ENCODE measurements at places on chromosomes 6 and 20.

- DNase-seq, result no peak
Observed at GRCh38 chr6:156955494-156956183, 178.5 kb downstream of the ARID1B start.

- no peak for DNase-seq
Observed at GRCh38 chr6:21816231-21816630, 222.7 kb downstream of the SOX4 start.

DNA sequence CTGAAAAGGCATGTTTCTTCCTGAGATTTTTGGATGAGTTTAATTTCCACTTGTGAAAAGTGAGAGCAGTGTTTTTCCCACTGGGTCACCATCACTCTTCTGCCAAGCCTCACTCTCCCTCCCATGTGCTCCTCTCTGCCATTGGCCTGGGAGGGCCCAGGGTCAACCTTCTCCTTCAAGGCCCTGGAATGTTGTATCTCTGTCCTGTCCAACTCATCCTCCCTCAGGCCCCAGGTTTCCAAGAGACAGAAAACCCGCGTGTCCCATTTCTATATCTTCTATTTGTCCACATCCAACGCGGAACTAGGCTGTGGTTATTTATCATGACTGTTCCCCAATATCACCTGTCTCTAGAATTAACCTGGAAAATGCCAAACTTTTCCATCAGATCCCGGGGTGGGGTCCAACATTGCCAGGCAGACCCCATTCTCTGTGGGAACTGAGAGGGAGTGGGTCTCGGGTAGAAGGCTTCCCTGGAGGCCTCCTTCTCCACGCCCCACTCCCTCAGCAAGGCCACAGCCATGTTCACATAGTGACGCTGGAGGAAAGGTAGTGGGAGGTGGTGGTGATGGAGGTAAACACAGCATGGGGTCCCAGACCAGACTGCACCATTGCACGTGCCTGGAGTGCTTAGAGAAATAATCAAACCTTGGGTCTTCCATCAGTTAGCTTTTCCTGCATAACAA lies 173.5 kb downstream of the SCP2D1 start:
- no peak for DNase-seq

- no peak for DNase-seq
Observed at GRCh38 chr6:131014080-131014776, 48.8 kb downstream of the EPB41L2 start.

DNA sequence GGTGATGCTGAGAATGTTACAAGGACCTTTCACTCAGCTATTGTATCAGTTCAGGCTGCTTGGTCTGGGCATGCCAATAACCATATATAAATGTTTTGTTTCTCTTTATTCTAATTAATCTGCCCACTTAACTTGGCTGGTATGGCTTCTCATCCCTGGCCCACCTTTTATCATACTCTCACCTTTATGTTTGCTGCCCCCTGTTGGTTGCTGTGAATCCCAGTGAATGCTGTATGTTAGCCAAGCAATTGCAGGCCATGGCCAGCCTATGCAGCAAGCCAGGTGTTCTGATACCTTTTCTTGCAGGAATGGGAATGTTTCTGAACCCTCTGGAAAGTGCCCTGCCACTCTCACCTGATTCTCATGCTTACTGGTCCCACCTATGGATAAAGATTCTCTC lies 54.6 kb downstream of the PCSK2 start:
- no peak for DNase-seq

GRCh38 chr6:45697605-45698004 lies 318.1 kb downstream of the CLIC5 start:
- DNase-seq, result no peak

- no peak for DNase-seq
Observed at GRCh38 chr6:45504947-45505346, 127.2 kb upstream of the SUPT3H start.

DNA sequence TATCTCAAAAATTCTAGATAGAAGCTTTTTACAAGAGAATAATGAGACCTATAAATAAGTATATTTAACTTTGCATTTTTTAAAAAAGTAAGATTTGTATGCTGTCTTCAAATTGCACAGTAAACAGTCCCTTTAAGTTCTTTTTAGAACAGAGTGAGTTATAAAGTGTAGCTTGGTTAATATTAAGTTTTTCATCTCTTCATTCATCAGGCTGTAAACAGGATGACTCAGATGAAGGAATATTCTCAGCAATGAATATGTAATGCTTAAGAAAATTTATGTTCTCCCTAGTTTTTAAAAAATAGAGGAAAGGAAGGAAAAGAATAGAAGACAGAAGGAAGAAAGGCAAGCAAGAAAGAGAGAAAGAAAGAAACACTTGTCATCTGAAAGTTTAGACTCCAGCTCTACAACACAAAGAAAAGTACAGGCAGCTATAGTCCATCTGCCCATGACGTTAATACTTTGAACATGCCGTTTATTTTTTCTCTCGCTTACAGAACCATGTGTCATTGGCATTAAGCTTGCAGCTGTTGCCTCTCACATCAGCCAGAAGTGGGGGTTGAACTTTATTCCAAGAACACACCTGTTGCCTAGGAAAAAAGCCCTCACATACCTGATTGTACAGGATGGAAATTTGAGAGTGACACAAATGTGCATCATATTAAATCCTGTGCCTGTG lies 36.1 kb downstream of the CAP2 start:
- no peak for DNase-seq

GRCh38 chr6:150719099-150719766 lies 119.5 kb downstream of the PLEKHG1 start:
- DNase-seq, result no peak

- DNase-seq, result no peak
Observed at GRCh38 chr6:37589941-37590340, 90.2 kb upstream of the CCDC167 start.

GRCh38 chr20:51966296-51966971 lies 164.1 kb upstream of the SALL4 start:
- no peak for DNase-seq

GRCh38 chr20:34300256-34300806 lies 2.8 kb downstream of the AHCY start:
- no peak for DNase-seq

- DNase-seq, result no peak
Observed at GRCh38 chr20:22684072-22684762, 99.8 kb upstream of the FOXA2 start.

DNA sequence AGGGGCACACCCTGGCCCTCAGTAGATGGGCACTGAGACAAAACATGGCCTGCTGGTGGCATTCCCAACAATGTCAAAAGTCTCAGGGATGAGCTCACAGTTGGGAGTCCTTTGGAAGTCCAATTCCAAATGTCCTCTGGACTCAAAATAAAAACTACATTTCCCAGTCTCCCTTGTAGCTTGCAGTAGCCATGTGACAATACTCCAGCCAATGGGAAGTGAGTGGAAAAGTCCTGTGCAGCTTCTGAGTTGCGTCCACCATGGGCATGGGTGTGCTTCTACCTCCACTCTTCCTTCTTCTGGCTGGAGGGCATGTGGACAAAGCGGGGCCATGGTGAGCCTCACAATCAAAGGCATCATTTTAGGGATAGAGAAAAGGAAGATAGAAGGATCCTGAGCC lies 5.8 kb upstream of the ADAM33 start:
- no peak for DNase-seq

DNA sequence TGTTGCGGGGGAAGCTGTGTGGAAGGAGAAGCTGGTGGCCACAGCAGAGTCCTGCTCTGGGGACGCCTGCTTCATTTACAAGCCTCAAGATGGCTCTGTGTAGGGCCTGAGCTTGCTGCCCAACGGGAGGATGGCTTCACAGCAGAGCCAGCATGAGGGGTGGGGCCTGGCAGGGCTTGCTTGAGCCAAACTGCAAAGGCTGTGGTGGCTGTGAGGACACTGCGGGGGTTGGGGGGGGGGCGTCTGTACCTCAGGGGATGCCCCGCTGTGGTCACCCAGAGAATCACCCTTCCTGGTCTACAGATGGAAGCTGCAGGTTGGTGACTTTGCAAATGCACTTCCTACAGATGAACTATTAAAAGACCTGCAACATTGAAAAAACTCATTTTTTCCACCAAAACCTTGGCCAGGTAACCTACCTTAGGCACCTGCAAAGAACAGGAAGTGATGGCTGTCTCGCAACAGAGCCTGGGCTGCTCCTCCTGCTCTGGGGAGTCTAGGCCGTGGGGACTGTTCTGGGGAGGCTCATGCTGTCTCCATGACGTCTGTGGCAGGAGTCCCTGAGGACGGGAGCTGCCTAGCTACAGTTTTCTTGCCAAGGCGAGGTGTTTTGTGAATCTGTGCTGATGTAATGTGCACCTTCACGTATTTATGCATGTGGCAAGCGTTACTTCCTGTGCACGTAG lies 7.3 kb downstream of the NPBWR2 start:
- no peak for DNase-seq

DNA sequence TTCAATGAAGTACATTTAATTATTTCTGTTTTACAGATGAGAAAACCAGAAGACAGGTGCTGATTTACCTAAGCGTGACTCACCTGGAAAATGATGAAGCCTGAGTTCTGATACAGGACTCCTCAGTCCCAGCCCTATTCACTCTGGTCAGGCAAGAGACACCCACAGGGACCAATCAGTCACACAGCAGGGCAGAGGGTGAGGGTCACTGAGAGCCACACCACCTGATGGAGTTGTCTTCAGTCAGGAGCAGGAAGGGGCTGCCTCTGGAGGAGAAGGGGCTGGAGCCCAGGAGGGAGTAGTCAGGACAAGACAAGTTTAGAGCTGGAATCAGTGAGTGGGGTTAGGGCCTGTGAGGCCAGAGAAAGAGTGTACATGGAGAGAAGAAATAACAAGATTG lies 251.2 kb upstream of the MOCS1 start:
- no peak for DNase-seq

GRCh38 chr6:75472885-75473284 lies 20.7 kb downstream of the FILIP1 start:
- no peak for DNase-seq

- no peak for DNase-seq
Observed at GRCh38 chr6:142722012-142722411, 223.0 kb downstream of the HIVEP2 start.

GRCh38 chr6:38730140-38730862 lies 15.2 kb downstream of the DNAH8 start:
- no peak for DNase-seq

- no peak for DNase-seq
Observed at GRCh38 chr20:50277460-50278376, 87.1 kb downstream of the CEBPB start.

GRCh38 chr6:126811321-126811720 lies 307.1 kb upstream of the RSPO3 start:
- DNase-seq, result no peak

DNA sequence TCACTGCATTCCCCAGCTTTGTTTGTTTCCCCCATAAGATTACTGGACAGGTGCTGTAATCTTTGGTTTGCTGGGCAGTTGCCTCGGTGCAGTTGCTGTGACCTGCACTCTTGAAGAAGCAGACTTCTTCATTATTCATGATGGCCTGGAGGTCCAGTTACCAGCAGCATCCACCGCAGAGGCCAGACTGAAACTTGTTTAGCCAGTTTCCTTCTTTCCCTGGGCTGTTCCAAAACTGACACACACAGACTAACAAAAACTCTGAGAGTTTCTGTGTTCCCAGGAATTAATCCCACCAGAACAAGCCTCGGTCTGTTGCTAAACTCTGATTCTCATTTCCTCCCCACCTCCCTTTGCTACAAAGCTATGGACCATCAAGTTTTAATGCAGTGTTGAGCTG lies 144.1 kb downstream of the QRSL1 start:
- no peak for DNase-seq

GRCh38 chr6:42522036-42522435 lies 41.8 kb upstream of the UBR2 start:
- DNase-seq, result no peak

GRCh38 chr6:43838276-43839036 lies 68.4 kb downstream of the VEGFA start:
- no peak for DNase-seq

DNA sequence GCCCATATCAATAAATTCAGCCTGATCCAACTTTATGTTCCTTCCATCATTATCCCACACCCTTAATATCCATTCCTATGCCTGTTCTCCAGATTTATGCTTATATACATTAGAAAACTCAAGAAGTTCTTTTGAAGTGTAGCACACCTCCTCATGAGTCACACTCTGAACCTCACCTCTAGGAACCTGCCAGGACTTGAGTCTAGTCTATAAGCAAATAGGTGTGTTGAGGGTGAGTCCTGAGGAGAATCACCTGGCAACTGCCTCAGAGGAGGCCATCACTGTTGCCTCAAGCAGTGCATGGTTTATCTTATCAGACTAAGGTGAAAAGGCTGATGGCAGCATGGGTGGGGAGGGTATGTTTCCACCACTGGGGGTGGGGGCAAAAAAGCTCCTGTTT lies 496.7 kb downstream of the C6orf118 start:
- DNase-seq, result no peak

DNA sequence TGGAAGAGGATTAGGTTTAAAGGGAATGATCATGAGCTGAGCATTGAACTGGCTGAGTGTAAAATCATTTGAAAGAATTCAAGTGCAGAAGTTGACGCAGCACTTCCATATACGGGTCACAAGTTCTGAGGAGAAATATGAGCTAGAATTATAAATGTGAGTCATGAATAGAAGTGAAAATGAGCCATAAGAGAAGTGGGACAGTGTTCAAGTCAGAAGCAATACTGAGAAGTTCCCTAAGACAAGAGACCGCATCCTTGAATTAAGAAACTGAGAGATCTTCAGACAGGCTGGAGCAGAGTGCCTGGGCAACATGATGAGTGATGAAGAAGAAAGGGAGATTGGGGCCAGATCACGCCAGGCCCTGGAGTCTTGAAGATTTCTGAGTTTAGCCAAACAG lies 209.7 kb downstream of the TBX18 start:
- no peak for DNase-seq

DNA sequence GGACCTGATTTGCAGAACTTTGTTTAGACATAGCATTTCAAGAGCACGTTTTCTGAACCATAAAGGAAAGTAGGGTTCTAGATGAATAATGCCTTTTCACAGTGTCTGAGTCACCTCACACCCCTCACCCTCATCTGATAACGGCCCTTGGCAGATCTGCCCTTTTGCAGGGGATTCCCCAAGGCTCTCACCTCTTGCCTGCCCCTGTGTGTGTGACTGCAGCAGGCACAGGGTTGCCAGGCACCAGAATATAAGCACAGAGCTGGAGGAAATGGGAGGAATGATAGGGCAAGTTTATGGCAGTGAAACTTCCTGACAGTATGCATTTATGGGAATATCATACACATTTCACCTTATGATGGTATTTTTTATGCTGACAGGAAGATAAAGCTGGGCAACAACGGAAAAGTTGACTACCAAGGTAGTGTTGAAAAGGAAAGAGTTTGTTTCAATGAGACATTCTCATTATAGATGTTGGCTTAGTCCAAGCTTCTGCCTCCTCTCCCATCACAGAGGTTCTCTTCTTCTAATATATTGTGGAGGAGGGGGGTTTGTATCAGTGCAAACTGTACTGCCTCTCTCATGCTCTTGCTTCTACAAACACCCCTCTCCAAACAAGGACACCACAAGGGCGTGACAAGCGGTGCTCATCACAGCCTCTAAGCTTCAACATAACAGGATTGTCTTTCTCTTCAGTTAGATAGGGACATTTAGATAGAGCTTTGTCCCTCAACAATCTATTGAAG lies 101.5 kb upstream of the BACH2 start:
- peak; percentile 75 for DNase-seq

- no peak for DNase-seq
Observed at GRCh38 chr20:60214901-60215815, 256.9 kb downstream of the CDH26 start.
